ENCODE measurements at places on chromosomes 12 and 14.

DNA sequence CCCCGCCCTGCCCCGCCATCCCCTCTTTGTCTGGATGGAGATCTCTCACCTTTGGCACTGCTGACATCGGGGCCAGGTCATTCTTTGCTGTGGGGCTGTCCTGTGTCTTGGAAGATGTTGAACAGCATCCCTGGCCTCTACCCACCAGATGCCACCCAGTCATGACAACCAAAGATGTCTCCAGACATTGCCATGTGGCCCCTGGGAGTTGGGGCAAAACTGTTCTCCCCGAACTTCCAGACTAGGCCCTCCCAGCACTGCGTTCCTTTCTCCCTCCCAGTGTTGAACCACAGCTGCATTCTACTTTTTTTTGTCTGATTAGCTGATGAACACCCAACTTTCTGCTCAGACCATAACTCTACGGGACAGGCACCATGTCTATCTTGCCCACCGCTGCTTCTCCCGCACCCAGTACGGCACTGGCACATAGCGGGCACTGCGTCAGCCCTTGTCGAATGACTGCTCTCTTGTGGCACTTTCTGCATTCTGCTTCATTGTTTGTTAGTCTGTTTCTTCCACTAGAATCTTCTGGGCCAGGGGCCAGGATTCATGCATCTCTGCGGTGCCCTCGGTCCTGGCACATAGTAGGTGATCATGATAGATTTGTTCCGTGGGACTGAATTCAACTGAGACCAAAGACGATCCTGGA, 13.1 kb upstream of the MYL2 start:
- DNase-seq = no peak

GRCh38 chr12:100251917-100252316, 15.0 kb downstream of the DEPDC4 start:
- no peak for DNase-seq

GRCh38 chr12:48852734-48853688, 1.0 kb upstream of the DDX23 start:
- peak; percentile 93 for DNase-seq

GRCh38 chr14:33376510-33376909, 437.8 kb downstream of the NPAS3 start:
- no peak for DNase-seq

- DNase-seq = no peak
Measured at GRCh38 chr14:95232894-95233584, 75.7 kb upstream of the DICER1 start.
